ENCODE measurements at places on chromosomes 12 and 14.

GRCh38 chr12:119825262-119825661, 51.9 kb downstream of the CIT start:
- DNase-seq = no peak

DNA sequence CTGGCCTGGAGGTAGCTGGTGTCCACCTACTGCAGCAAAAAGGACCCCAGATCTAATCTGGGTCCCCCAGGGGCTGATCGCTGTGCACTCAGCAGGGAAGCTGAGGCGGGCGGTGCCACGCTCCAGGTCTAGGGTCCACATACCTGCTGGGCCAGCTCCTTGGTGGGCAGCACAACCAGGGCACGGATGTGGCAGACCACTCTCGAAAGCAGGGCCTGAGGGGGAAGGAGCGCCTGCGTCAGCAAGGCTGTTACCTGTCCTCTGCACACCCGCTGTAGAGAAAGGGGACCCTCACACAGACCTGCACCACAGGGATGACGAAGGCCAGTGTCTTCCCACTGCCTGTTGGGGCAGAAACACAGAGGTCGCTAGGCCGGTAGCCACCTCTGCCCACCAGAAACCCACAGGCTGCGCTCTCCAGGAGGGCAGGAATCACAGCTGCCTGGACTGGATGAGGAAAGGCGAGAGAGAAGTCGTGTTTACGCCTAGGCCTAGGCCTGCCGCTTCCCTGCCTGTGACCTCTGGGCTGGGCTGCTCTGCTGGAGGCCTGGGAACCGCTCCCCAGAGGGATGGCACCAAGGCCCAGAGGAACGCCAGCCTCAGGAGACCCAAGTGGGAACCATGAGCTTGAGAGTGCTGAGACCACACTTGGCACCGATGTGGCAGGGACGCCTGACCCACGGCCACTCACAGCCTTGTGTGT, 2.0 kb downstream of the DDX51 start:
- DNase-seq = no peak

GRCh38 chr12:119100933-119101332, 77.8 kb upstream of the HSPB8 start:
- no peak for DNase-seq

DNA sequence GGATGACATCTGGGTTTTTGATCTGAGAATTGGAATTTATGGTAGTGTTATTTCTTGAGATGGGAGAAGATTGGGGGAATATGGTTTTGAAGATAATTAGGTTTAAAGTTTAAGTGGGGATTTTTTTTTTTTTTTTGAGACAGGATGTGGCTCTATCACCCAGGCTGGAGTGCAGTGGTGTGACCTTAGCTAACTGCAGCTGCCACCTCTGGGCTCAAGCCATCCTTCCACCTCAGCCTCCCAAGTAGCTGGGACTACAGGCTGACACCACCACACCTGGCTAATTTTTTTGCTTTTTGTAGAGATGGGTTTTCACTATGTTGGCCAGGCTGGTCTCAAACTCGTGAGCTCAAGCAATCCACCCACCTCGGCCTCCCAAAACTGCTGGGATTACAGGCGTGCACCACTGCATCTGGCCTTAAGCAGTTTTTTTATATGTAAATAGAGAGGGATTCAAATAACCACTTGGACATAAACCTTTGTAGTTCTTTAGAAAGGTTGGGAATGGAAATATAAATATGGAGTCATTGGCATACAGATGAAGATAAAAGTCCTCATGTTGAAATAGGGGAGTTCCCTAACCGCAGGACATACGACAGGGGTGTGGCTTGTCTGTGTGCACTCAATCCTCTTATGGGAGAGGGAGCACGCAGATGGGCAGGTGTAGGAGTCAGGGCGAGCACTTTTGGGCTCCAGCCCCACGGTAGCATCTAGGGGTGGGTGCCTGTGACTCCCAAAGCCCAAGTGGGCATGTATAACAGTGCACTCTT, 4.7 kb downstream of the LIN52 start:
- DNase-seq = no peak

DNA sequence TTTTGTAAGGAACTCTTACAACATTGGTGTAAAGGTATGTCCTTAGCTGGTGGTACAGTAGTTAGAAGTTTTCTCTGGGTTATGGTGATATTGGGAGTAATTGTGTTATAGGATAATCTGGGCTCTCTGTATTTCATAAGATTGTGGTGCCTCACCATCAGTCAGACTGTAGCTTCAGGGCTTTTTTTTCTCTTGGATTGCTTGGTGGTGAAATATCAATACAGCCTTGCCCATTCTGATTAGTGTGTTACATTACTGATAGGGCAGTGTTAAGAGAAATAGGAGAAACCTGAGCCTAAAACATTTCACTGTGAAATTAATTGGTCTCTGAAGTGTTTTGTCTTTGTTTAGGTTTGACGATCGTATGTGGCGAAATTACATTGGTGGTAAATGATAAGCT, 71.0 kb downstream of the RCOR1 start:
- DNase-seq = no peak

Data from T-helper 17 cell (primary cell).